A549 (cell line): ENCODE measurements at places on chromosomes 4 and X.

- peak; percentile 56 for DNase-seq
Observed at GRCh38 chr4:6134612-6135220, 65.6 kb downstream of the JAKMIP1 start.

GRCh38 chrX:17697191-17697590, 40.1 kb upstream of the SCML1 start:
- DNase-seq, result no peak

GRCh38 chr4:7224001-7224400, 31.7 kb downstream of the SORCS2 start:
- DNase-seq, result no peak

DNA sequence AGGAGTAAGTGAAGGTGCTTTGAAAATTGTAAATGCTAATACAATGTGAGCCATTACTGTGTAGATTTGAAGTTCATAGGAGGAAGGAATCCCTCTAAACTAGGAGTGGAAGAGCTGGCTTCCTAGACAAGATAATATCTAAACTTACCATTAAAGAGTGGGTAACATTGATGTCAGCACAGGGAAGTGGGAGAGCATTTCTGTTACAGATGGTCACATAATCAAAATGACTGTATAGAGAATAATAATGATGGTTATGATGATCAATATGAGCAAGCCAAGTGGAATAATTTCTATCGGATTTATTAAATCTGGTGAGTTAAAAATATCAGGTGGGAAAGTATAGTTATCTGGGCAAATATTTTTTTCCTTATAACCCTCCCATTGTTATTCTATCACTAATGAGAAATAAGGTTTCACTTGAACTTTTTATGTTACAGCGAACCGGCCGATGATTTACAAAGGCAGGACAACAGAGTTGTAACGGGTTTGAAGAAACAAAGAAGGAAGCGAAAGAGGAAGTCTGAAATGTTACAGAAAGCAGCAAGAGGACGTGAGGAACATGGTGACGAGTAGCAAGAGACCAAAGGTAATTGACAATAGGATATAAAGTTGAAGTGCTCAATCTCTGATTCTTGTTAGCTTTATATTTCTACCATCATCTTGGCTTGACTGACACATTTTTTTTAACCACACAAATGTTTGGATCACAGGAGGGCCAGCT, 43.5 kb downstream of the FMR1NB start:
- DNase-seq, result no peak

DNA sequence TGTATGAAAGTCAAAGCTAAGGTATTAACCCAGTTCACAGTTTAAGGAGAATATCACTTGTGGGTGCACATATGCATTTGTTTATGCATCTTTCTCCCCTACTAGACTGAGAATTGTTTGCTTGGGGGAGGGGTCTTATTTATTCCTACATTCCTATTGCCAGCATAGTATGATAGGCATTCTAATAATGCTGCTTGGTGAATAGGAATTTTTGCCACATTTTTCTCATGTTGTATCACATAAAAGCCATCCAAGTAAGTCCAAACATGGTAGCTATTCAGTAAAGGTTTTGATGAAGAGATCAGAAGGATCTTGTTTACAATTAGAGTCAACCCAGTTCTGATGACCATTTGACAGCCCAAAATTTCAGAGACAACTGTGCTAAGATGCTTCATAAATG, 48.6 kb downstream of the ASB9 start:
- DNase-seq, result no peak

DNA sequence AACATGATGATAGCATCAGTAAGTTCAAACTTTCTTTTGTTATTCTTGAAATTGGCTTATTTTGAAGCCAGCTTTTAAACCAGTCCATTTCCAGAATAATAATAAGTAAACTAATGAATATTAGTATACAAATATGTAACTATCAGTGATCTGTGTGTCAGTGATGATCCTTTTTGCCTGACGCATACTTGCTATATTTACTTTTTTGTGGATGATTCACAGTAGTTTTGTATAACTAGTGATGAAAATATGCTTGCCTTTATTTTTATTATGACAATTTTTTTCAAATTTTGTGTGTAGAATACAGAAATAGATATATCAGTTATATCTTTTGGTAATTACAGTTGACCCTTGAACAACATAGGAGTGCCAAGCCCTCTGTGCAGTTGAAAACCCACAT, 49.5 kb downstream of the USP53 start:
- no peak for DNase-seq

GRCh38 chrX:9955506-9955905, 11.7 kb upstream of the CLDN34 start:
- no peak for DNase-seq

GRCh38 chr4:10737337-10737736, 52.8 kb upstream of the CLNK start:
- DNase-seq, result no peak

DNA sequence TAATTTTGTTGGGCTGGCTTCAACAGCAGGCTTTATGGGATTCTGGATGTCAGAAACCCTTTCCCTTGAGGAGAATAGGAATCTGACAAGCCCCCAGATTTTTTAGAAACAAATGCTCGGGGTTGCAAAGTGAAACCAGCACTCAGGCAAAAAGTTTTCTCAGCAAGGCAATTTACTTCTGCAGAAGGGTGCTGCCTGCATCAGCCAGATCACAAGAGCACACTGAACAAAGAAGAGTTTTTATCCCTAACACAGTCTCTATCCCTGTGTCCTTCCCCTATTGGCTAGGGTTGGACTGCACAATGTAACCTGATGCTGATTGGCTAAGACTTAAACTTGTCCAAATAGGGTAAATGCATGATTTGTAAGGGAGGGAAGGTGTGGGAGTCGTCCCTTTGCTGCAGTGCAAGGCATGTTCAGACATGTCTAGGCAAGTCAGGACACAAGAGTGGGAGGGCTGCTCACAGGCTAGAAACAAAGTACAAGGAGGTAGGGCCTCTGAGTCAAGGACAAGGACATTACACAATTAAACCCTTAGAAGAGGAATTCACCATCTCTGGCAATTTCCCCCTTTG, 175.8 kb downstream of the CCNG2 start:
- DNase-seq, result peak; percentile 16

- DNase-seq, result no peak
Observed at GRCh38 chr4:184573701-184574100, 75.5 kb downstream of the CASP3 start.

GRCh38 chr4:79362626-79363025, 36.8 kb upstream of the NAA11 start:
- DNase-seq, result no peak

DNA sequence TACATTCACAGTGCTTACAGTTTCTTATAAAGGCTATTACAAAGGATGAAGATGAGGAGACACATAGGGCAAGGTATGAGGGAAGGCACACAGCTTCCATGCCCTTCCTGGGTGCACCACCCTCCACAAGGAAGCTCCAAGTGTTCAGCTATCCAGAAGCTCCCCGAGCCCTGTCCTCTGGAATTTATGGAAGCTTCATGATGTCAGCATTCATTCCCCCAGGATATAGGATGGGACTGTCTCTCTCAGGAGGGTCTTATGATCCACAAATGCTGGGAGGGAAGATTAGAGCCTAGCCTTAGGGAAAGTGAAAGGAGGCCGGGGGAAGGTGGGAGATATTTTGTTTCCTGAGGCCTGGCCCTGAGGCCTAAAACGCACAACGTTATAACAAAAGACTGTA, 236.0 kb downstream of the ANK2 start:
- DNase-seq, result no peak

DNA sequence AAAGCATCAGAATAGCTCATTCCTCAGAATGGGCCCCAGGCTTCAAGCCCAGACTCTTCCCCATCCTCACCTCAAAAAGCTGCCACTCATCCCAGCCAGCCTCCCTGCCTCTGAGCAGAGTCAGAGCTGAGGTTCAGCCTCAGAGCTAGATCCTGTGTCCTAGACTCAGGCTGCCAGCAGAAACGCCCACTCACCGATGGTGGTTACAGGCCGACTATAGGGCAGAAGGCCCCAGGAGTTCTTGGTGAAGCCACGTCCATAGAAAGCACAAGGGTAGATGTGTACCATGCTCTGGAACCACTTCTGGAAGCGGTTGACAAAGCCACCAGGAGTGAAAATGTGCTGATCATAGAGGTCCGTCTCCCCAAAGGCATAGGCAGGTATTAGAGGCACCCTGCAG, 7.7 kb downstream of the AWAT2 start:
- DNase-seq, result no peak

DNA sequence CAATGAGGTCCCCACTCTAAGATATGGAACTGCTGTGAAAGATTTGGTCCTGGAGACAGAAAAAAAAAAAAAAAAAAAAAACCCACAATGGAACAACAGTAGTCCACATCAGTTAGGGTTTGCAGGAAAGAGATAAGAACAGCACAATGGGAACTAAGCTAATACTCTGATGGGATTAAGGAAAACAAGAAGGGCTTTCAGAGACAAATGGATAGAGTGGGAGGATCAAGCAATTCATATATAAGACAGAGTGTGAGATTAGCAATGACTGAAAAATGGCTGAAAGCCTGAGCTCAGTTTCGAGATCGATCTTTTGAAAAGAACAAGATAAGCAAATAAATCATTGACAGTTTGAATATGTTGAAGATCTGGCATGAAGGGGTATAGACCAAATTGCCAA, 188.4 kb upstream of the TRPC5 start:
- DNase-seq, result no peak

DNA sequence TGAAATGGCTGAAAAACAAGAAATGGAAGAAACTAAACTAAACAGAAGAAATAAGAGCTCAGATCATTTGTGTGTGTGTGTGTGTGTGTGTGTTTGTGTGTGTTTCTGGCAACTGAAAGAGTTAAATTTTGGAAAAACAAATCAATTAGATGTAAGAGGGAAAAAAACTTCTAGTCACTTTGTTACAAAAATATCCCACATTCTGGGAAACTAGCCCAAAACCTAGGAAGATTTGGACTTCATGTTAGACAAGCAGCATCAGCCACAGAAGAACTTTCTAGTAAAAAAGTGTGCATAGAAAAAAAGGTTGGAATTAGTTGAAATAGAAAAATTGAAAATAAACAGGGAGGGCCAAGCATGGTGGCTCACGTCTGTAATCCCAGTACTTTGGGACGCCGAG, 111.6 kb upstream of the PRKG2 start:
- no peak for DNase-seq

- no peak for DNase-seq
Observed at GRCh38 chr4:145436796-145437195, 44.9 kb upstream of the SMAD1 start.

DNA sequence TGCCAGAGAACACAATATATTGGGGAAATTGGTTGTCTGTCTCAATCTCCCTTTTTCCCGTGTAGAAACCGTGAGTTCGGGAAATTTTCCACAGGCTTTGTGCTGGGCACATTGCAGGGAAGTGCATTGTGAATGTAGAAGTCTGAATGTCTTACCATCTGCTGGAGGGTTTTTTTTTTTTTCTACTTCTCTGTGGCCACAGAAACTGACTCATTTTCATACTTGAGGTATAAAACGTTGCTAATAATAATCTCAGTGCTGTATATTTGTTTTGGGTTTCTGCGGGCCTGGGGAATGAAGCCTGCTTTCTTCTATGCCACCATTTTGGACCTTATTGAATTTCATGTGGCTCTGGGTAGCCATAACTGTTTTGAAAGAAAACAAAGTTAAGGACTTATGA, 1001.2 kb downstream of the STIM2 start:
- DNase-seq, result no peak

GRCh38 chr4:176790398-176790797, 2.3 kb downstream of the VEGFC start:
- no peak for DNase-seq

GRCh38 chr4:158769175-158769921, 522 bp downstream of the FNIP2 start:
- DNase-seq, result peak; percentile 19

- peak; percentile 47 for DNase-seq
Observed at GRCh38 chrX:51336584-51336983, 4.0 kb downstream of the NUDT10 start.

DNA sequence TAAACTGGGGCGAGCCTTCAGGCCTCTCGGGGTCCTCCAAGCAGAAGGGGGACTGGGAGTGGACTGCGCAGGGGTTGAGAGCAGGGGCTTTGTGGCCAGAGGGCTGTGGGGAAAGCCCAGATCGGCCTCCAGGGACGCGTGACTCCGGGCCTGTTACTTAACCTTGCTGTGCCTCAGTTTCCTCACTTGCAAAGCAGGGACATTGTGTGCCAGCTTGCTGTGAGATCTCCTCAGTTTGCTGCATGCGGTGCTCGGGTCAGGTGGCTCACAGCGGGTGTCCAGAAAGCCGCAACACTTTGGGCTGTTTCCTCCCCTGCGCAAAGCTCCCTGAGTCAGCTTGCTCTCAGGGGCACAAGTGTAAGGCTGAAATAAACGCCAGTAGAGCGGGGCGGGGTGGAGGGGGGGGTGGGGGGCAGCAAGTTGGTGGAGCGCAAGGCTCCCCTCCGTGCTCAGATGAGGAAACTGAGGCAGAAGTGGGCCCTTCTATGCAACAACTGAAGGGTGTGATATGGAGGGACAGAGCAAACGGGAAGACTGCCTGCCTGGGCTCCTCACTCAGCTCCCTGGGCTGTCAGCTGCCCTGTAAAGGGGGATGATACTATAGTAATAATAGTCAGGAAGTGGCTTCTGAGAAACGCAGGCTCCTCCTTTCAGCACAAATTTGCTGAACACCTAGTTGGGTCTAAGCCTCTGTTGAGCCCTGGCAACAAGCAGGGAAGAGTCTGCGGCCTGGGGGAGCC, 101.0 kb downstream of the HMX1 start:
- no peak for DNase-seq

DNA sequence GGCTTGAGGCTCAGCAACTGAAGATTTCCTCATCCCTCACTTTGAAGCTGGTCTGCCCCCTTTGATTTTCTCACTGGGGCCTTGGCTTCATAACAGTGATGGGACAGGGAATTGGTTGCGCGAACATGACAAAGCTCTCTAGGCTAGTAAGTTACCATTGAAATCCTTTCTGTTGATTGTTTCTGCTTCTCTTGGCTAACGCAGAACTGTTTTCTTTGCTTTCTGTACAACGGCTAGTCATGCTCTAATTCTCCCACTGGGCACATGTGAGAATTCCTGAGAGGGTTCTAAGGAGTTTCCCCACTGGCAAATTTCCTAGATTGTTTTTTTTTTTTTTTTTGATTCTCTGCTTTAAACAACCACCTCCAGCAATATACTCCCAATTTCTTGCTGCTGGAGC, 738.6 kb downstream of the PCDH7 start:
- DNase-seq, result no peak

- no peak for DNase-seq
Observed at GRCh38 chr4:76022031-76022430, 1.3 kb downstream of the CXCL10 start.

GRCh38 chr4:11606078-11606477, 177.4 kb upstream of the HS3ST1 start:
- no peak for DNase-seq

- no peak for DNase-seq
Observed at GRCh38 chrX:48548871-48549270, 9.4 kb downstream of the TBC1D25 start.

DNA sequence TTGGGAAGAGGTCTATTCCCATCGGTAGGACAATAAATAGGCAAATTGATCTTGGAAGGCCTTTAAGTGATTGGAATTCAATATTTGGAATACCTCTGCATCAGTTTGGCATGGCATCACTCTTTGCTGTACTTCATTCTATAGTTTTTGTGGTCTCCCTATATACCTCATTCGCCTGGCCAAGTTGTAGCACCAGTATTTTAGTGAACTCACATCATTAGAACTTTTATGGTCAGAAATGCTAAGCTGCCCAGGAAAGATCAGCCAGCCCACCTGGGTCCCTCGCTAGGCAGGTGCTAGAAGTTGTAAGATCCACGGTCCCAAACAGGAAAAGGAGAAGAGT, 40.3 kb downstream of the ZCCHC13 start:
- no peak for DNase-seq
